ENCODE measurements at places on chromosomes 3 and 15.
A peak's percentile ranks its signal among the peaks of the same experiment; 100 is the strongest.

DNA sequence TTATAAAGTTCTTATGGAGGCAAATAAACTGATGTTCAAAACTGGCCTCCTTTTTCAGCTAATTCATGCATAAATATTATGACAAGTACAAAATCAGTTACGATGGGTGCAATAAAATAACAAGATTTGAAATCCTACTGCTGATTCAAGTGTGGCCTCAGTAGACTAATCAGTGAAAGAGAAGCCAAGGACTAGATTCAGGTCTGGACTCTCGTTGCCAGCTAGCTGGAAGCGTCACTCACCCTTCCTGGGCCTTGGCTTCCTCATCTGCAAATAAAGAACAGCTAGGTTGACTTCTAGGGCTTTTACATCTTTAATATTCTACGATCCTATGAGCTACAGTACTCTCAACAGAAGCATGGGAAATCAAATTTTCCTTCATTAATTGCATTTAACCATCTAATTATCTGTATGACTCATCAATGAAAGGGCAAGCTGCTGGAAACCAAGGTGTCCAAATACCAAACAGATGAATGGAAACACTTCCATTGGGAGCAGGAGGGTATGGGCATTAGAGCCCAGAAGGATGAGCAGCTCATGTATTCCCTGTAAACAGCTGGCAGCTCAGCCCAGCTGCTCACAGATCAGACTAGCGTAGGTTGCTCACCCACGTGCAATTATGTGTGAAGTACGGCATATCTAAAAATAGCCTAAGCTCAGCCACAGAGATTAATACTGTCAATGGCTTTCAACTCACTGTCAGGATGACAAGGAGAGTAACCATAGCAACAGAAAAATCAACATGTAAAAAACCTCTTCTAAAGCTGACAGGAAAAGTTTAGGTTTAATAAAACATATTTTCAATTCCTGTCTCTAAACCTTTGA lies 294.8 kb downstream of the PLCL2 start:
- H3K27me3 ChIP-seq, result no peaks in the 10 kb centered on the region
- DNase-seq, result no peak
- H3K4me3 ChIP-seq, result no peak overlapping the region
- H3K27ac ChIP-seq, result no peak overlapping the region

DNA sequence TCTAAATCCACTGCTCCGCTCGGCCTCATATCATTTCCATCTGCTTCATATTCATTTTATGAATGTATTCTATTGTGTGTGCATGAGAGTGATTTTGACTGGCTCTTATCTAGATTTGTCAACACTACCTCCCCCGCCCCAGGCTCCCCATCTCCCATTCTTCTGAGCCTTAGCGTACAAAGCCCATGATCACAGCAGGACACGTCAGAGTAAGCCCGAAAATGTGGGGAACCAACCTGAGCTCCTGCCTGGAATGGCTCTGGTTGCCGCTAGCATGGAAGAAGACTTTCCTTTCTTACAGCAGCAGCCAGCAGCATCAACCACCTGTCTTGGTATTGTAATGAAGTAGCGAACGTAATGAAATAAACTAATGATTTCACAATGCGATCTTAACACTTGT lies 61.4 kb downstream of the GABRB3 start:
- no peak overlapping the region for H3K4me3 ChIP-seq
- no peaks in the 10 kb centered on the region for H3K27me3 ChIP-seq
- no peak overlapping the region for H3K27ac ChIP-seq
- no peaks in the 10 kb centered on the region for H3K4me1 ChIP-seq
- H3K36me3 ChIP-seq, result no peaks in the 10 kb centered on the region

GRCh38 chr3:187247398-187247797 lies 44.1 kb downstream of the MASP1 start:
- H3K27ac ChIP-seq, result no peak overlapping the region
- DNase-seq, result no peak
- no peak overlapping the region for H3K4me3 ChIP-seq
- H3K36me3 ChIP-seq, result no peaks in the 10 kb centered on the region
- H3K27me3 ChIP-seq, result no peaks in the 10 kb centered on the region
- H3K4me1 ChIP-seq, result no peaks in the 10 kb centered on the region

GRCh38 chr15:71275098-71275497 lies 159.8 kb downstream of the THSD4 start:
- no peak for DNase-seq
- H3K36me3 ChIP-seq, result no peaks in the 10 kb centered on the region
- H3K4me1 ChIP-seq, result peaks cover 16% of the 10 kb centered on the region
- H3K27ac ChIP-seq, result no peak overlapping the region
- no peak overlapping the region for H3K4me3 ChIP-seq

GRCh38 chr15:40229956-40230355 lies 8.9 kb upstream of the PAK6 start:
- no peaks in the 10 kb centered on the region for H3K36me3 ChIP-seq
- H3K27ac ChIP-seq, result no peak overlapping the region
- H3K27me3 ChIP-seq, result no peaks in the 10 kb centered on the region
- no peak overlapping the region for H3K4me3 ChIP-seq
- no peak for DNase-seq

DNA sequence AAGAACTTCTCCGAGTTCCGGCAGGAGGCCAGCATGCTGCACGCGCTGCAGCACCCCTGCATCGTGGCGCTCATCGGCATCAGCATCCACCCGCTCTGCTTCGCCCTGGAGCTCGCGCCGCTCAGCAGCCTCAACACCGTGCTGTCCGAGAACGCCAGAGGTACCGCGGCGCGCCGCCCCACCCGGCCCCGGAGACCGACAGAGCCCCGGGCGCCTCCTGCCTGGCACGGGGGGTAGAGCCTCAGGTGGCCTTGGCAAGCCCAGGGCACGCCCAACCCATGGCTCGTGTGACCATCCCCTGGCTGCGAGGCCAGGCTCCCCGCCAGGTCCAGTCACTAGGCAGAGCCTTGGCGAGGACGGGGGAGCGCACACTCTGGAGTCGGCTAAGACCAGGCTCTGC lies 134.1 kb downstream of the LRRK1 start:
- no peaks in the 10 kb centered on the region for H3K27me3 ChIP-seq
- no peak overlapping the region for H3K27ac ChIP-seq
- peak; percentile 83 for DNase-seq
- no peak overlapping the region for H3K4me3 ChIP-seq
- no peaks in the 10 kb centered on the region for H3K4me1 ChIP-seq

GRCh38 chr15:69414701-69415167 lies 585 bp downstream of the KIF23 start:
- H3K36me3 ChIP-seq, result no peaks in the 10 kb centered on the region
- peak overlapping the region; percentile 61 for H3K27ac ChIP-seq
- no peak for DNase-seq
- H3K27me3 ChIP-seq, result no peaks in the 10 kb centered on the region

GRCh38 chr3:49120438-49121131 lies at the start of gene USP19:
Gene USP19 (minus strand): TSS chr3:49120823. CDS start chr3:49119145, 1,678 bp downstream.
- peaks cover 25% of the 10 kb centered on the region for H3K4me1 ChIP-seq
- H3K4me3 ChIP-seq, result peak within 1 kb of the TSS; percentile 97
- no peaks in the 10 kb centered on the region for H3K27me3 ChIP-seq

Data from upper lobe of left lung (tissue), 6 donors.